Astrocyte of the spinal cord (primary cell): ENCODE measurements at places on chromosomes 2 and 18.

GRCh38 chr18:8797206-8797605, 91.8 kb downstream of the MTCL1 start:
- DNase-seq = peak; percentile 44

GRCh38 chr2:3633089-3633981, 24.7 kb upstream of the ALLC start:
- peak; percentile 16 for DNase-seq

DNA sequence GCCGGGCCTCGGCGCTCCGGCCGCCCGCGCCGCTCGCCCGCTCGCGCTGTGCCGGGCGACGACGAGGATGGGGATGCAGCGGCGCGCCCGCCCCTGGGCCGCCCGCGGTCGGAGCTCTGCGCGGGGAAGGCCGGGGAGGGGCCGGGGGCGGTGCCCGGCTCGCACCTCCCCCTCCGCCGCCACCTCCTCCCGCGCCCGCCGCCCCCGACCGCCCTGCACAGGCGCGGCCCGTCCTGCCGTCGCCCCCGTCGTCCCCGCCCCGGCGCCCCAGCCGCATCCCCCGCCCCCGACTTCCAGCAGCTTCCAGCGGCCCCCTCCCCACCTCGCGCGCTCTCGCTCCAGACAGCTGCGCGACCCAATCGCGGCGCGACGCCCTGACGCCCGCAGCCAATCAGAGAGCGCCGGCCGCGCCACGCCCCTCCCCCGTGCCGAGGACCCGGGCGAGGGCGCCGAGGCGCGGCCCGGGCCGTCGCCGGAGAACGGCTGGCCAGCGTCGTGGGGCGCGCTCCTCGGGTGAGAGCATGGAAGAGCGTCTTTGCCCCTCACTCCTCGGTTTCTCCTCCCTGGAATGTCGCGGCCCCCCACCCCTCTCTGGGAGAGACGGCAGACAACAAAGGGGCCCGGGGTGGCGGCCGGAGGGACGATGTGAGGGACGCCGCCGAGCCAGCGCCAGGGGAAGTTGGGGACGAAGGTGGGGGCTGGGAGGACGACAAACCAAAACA, at the start of gene MBOAT2:
Gene MBOAT2 (minus strand): TSS at position 69 of the 722 bp plus-strand sequence. CDS start 70 bp downstream, outside the sequence.
- DNase-seq = peak; percentile 93

- DNase-seq = no peak
These were observed 90.5 kb downstream of the KLHL29 start for GRCh38 chr2:23475473-23475872.

- DNase-seq = no peak
These were observed 9.6 kb downstream of the IFIH1 start for GRCh38 chr2:162308747-162309503.

GRCh38 chr2:195559431-195559914, 97.6 kb upstream of the SLC39A10 start:
- DNase-seq = peak; percentile 89

DNA sequence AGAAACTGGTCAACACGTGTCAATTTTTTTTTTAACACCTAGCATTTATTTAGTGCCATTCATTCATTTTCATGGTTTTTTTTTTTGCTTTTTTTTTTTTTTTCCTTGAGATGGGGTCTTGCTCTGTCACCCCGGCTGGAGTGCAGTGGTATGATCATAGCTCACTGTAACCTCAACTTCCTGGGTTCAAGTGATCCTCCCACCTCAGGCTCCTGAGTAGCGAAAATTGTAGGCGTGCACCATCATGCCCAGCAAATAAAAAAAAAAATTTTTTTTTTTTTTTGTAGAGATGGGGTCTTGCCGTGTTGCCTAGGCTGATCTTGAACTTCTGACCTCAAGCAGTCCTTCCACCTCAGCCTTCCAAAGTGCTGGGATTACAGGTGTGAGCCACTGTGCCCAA, 21.1 kb downstream of the USP14 start:
- DNase-seq = no peak

DNA sequence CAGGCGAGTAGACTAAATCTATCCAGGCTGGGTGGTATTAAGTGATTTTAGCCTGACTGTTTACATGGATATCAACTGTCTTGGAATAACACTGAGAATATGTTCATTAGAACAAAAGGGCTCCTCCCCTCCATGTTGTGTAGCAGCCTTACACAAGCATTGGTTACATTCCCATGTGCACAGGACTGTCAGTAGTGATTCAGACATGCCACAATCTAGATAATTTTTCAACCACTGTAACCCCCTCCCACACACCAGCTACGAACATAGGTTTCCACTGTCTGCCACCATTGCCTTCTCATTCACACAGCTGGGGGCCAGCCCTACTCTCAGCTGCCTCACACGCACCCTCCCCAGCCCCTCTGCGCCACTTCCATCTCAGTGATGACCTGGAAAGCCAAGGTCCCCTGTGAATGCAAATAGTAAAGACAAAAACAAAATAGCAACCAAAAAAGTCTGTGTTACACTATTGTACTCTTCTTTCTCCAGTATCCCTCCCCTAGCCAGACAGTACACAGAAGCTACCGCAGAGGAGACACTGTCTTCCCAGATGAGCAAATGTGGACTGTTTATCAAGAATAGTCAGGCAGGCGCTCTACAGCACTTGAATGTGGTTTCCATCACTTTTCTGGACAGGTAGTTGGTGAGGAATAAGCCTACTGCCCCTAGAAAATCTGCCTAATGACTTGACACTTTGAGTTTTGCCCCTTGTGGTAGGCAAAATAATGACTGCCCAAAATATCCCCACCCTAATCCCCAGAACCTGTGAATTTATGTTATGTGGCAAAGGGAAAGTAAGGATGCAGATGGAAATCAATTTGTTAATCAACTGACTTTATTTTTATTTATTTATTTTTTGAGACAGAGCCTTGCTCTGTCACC, 27.9 kb upstream of the TYMS start:
- no peak for DNase-seq

DNA sequence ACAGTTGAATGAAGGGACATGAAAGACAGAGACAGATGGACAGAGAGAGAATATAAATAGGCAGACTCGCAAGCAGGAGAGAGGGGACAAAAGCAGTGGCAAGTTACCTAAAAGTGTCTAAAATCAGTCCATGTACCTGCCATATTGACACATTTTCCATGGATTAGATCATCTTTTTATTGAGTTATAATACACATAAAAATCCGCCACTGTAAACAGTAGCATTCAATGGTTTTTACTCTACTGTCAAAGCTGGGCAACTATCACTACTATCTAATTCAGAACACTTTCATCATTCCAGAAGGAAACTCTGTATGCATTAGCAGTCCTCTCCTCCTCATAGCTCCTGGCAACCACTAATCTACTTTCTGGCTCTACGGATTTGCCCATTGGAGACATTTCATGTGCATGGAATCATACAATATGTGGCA, 10.1 kb downstream of the CFAP210 start:
- DNase-seq = no peak

DNA sequence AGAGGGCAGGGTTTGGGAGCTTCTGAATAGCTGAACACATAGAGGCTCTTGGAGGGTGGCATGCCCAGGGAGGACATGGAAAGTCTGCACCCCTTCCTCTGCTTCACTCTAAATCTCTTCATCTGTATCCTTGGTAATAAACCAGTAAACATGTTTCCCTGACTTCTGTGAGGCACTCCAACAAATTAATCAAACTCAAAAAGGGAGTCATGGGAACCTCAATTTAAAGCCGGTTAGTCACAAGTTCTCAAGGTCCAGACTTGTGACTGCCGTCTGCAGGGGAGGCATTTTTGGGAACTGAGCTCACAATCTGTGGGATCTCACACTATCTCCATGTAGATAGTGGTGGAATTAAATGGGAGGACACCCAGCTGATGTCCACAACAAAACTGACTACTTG, 33.1 kb upstream of the STON1 start:
- peak; percentile 51 for DNase-seq

DNA sequence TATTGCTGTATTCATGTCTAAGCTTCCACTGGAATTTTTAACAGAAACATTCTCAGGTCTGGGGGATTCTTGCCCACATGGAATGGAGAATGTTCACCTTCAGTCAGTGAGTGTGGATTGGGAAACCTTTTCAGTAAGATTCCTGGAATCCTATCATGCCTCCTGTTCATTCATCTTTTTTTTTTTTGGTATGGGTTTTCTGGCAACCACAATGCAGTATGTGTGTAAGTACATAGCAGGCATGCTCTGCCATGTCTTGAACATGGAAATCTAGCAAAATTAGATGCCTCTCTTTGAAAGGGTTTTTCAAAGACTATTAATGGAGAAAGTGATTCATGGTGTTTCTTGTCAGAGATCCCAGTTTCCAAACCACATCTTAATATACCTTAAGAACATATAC, 176.5 kb downstream of the LTBP1 start:
- DNase-seq = peak; percentile 59

- DNase-seq = no peak
These were observed 54.5 kb upstream of the NEMP2 start for GRCh38 chr2:190589008-190589407.

DNA sequence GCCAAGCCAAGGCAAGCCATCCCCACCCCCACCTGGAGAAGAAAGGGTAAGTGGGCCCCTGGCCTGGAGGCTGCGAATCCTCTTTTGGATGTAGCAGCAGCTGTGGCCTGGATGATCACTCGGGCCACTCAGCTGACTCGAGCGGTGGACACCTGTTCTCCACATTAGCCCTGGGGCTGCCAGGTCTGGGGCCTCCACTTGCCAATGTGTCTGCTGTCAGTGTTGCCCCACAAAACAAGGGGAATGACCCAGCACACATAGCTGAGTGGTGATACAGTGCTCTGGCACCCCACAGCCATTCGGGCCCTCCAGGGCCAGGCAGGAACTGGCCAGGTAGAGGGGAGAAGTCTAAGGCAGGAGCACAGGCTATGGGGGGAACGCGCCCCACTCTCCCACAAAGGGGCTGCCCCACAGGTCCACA, 2.6 kb downstream of the STK25 start:
- no peak for DNase-seq

GRCh38 chr2:164875334-164876205, 33.9 kb upstream of the COBLL1 start:
- DNase-seq = no peak

DNA sequence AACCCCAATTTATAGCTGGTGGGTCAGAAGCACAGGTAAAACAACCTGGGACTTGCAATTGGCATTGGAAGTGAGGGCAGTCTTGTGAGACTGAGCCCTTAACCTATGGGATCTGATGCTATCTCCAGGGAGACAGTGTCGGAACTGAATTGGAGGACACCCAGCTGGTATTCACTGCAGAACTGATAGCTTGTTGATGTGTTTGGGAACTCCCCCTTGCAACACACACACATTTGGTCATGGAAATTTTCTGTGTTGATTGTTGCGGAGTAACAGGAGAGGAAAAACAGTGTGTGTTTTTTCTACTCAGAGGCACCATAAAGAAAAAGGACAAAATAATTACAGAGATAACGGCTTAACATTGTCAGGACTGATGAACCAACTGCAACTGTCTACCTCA, 16.1 kb downstream of the TPGS2 start:
- no peak for DNase-seq

DNA sequence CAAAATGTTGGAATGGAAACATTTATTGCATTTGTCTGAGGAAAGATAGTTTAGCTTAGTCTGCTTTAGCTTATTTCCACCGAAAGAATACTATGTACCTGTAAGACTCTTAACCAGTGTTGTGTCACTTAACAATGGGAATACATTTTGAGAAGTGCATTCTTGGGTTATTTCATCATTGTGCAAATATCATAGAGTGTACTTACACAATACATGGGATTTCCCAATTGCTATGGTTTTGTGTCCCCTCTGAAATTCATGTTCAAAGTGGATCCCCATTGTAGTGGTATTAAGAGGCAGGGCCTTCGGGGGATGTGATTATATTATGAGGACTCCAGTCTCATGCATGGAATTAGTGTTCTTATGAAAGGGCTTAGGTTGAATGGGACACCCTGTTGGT, 249.4 kb upstream of the UBE2E3 start:
- DNase-seq = no peak

- peak; percentile 90 for DNase-seq
These were observed 61.6 kb upstream of the NCOA1 start for GRCh38 chr2:24429197-24430074.

DNA sequence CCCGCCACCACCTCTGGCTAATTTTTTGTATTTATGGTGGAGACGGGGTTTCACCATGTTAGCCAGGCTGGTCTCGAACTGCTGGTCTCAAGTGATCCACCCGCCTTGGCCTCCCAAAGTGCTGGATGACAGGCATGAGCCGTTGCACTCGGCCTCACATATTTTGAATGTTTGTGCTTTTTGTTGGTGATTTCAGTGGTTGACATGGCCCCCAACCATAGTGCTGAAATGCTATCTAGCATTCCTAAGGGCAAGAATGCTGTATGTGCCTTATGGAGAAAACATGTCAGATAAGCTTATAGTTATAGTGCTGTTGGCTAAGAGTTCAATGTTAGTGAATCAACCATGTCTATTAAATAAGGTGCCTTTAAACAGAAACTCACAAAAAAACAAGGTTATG, 8.9 kb downstream of the ZAP70 start:
- no peak for DNase-seq

DNA sequence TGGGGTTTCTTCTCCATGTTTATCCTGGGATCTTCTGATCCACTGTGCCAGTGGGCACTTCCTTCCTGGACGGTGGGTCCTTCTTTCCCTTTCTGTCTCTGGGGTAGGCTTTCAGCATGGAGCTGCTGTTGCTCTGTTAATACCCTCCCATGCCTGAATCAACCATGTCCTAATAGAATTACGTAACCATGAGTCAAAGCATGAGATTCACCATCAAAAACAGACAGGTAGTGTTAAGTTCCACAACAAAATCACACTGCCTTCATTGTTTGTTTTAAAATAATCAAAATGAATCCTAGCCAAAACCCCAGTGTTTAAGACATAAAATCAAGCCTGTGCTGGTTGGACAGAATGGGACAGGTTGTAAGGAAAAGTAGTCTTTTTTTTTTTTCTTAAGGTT, 37.5 kb downstream of the GNAL start:
- DNase-seq = no peak

DNA sequence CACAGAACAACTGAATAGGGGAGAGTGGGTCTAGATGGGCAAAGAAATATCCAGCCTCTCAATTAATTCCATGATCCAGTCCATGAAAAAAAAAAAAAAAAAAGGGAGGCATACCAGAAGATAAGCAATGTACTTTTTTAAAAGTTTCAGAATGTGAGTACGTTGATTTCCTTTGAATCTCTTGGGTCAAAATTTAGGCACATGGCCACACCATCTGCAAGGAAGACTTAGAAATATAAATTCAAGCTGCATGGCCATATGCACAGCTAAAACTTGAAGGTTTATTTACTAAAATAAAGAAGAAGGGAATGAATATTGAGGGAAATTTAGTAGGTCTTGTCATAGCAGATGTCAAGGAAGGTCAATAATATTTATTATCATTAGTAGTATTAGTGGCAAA, 286.5 kb upstream of the CDH7 start:
- DNase-seq = no peak

GRCh38 chr18:7290077-7290476, 59.2 kb downstream of the LRRC30 start:
- no peak for DNase-seq

DNA sequence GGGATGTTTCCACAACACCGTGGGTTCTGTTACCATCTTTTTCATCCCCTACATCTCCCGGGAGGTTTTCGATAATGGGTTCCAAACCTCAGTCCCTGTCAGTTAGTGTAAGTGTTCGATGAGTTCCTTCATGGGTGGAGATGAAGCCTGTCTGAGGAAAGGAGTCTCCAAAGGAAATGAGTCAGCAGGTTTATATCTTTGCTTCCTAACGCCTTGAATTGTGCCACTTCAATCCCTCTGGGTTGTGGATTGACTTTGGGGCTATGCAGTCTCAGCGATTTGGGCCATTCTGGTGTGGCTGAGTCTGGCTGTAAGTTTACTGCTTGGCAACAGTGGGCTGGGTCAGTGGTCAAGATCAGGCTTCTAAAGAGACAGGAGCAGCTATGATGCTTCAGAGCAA, 1.2 kb downstream of the SERPINB5 start:
- DNase-seq = no peak

GRCh38 chr2:196356332-196356731, 185.0 kb upstream of the STK17B start:
- DNase-seq = no peak
